ENCODE measurements at places on chromosomes 4 and X.

- peak; percentile 10 for DNase-seq
Measured at GRCh38 chr4:163976588-163976987, 482.1 kb downstream of the TMA16 start.

DNA sequence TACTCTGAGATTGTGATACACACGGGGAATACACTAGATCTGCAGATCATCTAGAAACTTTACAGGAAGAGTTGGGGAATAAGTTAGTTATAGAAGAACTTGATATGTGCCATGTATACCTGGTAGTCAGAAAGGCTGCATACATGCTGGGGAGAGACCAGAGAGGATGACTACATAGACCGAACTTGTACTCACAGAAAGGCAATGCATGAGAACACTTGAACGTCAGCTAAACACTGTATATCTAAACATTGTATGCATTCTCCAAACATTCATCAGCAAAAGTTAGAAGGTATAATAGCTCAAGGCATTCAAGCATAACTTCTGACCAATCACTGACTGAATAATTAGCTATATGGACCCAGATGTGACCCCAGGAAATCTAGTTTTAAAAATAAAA, 78.0 kb upstream of the PDHA2 start:
- DNase-seq: no peak

- no peak for DNase-seq
Measured at GRCh38 chr4:54102531-54103106, 2.7 kb downstream of the GSX2 start.

DNA sequence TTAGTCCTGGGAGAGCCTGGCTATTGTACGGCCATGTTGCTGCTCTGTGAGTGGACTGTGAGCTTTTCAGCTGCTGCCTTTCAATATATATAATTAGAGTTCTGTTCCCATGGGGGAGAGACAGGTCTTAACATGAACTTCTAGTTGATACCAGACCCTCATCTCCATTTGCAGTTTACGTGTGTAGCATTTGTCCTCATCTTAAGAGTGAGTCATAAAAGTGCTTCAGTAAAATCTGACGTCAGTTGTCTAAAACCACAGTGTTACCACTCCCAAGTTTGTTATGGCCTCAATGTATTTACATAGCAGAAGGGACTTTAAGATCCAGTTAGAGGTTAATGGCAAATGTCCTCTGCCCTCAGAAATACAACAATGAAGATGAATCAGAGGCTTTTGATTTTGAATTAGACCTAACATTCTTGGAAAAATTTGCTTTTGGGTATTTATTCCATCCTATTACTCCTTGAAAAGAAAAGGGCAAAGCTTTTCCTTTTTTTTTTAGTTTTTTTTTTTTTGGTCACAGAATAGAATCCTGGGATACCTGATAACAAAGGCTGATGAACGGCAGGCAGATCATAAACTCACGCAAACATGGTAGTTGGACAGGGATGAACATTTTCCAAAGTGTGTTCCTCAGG, 38.6 kb downstream of the PHOX2B start:
- DNase-seq: peak; percentile 5

DNA sequence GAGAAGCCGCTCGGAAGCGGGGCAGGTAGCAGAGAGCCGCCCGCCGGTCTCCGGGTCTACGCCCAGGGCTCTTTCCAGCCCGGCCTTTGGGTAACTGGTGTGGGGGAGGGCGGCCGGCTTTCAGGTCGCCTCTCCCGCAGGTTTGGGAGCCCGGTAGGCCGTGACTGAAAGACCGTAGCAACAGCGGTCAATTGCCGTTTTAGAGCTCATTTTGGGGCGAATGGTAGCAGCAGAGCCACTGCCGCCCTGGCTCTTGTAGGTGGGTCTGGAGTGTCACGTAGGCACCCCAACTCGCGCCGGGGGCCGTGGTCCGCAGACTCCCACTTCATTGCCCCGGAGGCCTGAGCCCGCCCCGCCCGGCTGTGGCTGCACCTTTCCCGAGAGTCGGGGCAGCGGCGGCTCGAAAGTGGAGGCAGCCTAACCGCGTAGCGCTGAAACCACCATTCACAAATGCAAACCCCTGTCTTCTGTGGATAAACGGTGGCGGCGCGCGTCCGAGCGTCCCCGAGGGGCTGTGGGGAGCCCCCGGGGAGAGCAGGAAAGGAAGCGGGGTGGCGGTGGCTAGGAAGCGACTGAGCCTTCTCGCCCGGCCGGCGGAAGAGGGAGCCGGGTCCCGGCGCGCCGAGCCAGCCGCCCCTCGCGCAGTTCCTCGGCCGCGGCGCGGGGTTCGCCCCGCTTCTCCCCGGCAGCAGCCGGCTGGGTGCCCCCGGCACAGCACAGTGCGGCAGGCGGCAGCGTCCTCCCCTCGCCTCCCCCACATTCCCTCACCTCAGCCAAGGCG, 2185.1 kb upstream of the TENM3 start:
- no peak for DNase-seq

- no peak for DNase-seq
Measured at GRCh38 chrX:105648732-105649131, 173.6 kb upstream of the NRK start.

DNA sequence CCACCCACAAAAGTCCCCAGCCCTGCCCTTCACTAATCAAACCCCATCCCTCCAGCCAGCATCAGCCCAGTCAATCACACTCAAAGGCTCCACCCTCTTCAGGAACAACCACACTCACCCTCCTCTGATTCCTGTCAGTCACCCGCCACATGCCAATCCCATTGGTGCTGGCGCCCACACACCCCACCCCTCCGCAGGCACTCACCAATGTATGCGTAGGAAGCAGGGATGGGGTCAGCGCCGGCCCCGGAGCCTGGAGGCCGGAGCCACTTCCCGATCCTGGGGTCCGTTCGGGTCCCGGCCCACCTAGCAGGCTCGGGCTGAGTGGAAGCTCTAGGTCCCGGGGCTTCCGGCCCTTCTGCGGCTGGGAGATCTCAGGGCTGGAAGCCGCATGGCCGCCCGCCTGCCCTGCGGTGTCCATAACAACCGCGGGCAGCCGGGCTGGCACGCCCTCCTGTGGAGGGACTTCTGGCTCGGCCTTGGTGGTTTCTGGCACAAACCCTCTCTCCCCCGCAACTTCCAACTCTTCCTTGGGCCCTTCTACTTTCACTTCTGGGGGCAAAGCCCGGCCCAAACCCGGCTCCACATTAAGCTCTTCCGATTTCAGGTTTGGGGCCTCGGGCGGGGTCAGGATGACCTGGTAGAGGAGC, 7.9 kb upstream of the CFP start:
- no peak for DNase-seq

DNA sequence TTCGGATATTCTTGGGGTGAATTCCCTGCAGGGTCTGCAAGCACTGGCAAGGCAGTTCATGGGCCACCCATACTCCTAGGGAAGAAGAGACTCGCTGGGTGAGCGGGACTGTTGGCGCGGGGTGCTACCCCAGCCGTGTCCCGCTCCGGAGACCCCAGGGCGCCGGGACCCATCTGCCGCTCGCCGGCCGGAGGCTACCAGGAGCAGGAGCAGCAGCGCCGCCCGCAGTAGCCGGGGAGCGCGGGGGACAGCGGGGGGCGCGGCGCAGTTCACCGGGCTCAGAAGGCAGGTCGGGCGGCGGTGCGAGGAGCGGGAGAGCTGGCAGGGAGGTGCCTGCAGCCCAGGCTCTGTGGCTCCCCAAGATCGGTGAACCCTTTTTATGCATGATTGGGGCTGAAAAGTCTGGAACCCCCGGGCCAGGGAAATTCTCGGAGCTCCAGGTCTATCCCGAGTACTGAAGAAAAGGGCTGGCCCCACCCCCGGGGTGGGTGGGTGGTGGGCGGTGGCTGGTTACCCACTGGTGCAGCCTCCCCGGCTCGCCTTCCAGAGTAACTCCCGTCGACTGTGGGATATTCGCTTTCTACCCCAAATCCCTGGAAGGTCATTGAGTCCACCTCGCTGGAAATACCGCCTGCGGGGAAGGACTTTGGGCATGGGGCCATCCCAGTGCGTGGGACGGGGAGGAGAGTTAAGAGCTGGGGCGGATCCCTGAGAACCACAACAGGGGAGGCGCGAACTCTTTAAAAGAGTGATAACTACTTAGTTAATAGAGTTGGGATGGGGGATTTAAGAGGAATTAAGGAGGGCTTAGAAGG, 37.6 kb downstream of the PF4 start:
- DNase-seq: no peak

DNA sequence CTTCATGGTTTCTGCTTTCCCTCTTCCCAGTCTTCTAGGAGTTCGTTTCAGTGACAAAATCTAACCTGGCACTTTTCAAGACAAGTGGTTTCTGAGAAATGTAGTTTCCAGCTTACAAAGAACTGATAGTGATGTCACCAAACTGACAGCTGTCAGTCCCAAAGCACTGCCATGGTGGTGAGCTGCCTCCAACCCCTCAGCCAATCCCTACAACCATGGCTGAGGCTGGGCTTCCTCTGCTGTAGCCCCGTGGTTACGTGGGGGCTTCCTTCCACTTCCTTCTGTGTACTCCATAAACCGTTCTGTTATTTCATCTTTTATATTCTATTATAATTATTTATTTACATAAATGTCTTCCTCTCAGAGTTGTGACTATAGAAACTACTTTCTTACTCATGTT, 198.6 kb upstream of the AGA start:
- no peak for DNase-seq

- no peak for DNase-seq
Measured at GRCh38 chrX:133916984-133917722, 68.2 kb downstream of the GPC3 start.

GRCh38 chrX:151752847-151753246, 18.3 kb downstream of the CNGA2 start:
- no peak for DNase-seq

- no peak for DNase-seq
Measured at GRCh38 chr4:158741326-158742021, 18.3 kb upstream of the PPID start.

DNA sequence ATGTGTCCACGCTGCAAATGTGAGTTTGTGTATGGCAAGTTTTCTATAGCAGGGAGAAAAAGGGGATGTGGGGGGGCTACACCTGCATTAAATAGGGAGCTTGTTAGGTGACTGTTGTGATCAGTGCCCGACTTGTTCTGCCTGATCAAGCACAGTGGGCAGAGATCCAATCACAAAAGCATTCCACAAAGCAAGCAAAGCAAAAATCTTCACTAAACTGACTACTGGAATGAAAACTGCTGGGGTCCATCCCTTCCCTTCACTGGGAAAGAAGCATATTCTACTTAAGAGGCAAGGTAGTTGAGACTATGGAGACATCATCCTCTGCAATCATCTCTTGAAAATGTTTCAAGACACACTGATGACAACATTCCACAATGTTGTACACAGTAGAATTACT, 5.2 kb downstream of the IRS4 start:
- DNase-seq: no peak

- no peak for DNase-seq
Measured at GRCh38 chr4:1291091-1291490, 1.4 kb downstream of the MAEA start.

DNA sequence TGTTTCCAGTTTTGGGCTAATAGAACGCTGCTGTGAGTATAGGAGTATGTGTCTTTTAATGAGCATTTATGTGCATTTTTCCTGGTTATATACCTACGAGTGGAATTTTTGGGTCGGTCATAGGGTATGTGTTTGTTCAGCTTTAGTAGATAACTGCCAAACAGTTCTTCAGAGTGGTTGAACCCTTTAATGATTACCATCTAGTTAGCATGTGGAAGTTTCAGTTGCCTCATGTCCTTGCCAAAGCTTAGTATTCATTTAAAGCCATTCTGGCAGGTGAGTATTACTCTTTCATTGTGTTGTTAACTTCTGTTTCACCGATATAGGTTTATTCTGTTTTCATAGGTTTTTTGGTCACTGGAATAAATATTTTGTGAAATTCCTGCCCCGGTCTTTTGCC, 229.1 kb downstream of the ARHGAP10 start:
- no peak for DNase-seq

GRCh38 chr4:19831644-19832285, 419.9 kb upstream of the SLIT2 start:
- DNase-seq: no peak

GRCh38 chrX:78527263-78527662, 131.9 kb downstream of the RTL3 start:
- no peak for DNase-seq

GRCh38 chr4:2694691-2695090, 61.4 kb downstream of the TNIP2 start:
- DNase-seq: peak; percentile 7

- no peak for DNase-seq
Measured at GRCh38 chr4:189656641-189657040, 284.0 kb upstream of the FRG1 start.

DNA sequence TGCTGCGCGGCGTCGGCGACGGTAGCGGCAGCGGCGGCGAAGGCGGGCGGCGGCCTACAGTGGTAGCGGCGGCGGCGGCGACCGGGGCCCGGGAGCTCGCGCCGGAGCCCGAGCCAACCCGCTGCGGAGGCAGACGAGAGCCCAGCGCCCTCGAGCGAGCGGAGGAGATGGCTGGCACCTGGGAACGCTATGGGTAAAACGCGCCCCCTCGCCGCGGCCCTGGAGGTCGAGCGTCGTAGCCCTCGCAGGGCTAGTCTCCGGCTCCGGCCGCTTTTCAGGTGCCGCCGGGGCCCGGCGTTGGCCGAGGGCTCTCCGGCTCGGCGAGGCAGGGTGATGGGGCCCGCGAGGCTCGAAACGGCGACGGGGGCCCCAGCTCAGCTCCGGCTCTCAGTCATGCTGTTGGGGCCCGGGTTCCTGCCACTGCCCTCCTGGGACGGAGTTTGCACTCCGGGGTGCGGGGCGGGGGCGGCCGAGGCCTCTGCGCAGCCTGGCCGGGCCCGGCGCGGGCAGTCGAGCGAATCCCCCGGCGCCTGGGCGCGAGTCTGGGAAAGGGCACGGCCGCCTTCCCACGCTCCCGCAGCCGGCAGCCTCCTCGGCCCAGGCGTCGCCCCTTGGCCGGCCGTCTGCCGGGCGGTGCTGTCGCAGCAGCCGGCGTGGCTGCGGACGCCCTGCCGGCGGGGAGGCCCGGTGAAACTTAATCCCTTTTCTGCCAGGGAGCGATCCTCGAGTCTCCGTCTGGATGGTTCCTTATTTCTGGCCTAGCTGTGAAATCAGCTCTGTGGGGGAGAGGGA, 768 bp downstream of the MID2 start:
- DNase-seq: no peak

- no peak for DNase-seq
Measured at GRCh38 chr4:41176340-41176739, 38.0 kb downstream of the APBB2 start.

- no peak for DNase-seq
Measured at GRCh38 chr4:148779771-148780170, 337.6 kb upstream of the NR3C2 start.

DNA sequence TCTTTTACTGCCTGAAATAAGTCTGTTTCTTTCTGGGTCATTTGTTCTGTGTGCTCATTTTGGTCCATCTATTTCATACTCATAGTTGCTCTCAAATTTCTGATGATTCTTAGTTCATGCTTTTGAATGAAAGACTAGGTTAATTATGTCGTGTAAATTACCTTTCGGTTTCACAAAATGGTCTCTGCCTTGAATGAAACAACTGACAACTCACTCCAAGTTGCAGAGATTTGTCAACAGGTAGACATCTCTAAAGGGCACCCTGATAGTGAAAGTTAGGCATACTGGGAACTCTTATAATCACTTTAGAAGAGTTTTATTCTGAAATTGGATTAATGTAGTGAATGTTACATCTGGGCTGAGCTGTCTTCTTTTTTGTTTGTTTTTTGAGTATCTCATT, 726.9 kb downstream of the PDHA2 start:
- DNase-seq: no peak

GRCh38 chr4:173151496-173151895, 17.1 kb upstream of the GALNT7 start:
- no peak for DNase-seq
